Esophagus squamous epithelium (tissue), 5 donors: ENCODE measurements at places on chromosomes 7 and 10.

GRCh38 chr7:84490661-84491060 is 296.1 kb upstream of the SEMA3A start:
- DNase-seq, result no peak

DNA sequence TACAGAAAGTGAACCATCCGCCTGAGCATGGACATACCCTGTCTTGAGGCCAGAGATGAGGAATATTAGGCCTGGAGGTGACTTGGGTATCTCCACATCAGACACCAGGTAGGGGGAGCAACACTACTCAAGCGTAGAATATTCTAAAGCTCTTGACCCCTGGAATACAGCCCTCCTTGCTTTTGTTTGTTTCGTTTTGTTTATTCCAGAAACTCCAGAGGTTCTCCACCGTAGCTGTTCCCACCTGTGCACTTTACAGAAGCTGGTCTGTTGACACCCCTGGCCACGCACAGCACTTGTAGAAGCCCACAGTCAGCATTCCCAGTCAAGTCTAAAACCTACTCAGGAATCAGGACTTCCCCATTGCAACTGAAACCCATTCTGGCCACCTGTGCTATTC is 139.6 kb upstream of the NEBL start:
- DNase-seq, result no peak

DNA sequence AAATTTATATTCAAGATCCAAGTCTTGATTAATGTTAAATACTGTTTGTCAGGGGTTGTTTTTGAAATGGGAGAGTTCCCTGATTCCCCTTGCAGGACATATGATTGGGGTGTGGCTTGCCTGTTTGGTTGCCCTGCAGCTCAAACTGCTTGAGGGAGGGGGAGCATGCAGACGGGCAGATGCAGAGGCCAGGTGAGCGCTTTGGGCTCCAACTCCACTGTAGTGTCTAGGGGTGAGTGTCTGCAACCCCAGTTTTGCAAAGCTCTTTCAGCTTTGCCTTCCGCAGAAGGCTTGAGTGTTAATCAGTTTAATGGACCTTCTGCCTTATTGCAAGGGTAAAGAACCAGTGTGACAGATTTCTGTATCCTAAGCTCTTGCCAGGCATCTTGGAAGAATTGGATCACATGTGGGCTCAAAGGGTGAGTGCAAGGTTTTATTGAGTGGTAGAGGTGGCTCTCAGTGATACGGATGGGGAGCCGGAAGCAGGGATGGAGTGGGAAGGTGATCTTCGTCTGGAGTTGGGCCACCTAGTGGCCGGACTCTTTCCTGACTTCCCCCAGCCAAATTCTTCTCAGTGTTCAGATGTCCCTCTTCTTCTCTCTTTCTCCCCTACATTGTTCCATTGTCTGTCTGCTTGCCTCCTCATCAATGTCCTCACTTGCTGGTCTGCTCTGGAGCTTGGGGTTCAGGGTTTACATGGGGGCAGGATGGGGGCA is 479.7 kb downstream of the ATRNL1 start:
- DNase-seq, result no peak

DNA sequence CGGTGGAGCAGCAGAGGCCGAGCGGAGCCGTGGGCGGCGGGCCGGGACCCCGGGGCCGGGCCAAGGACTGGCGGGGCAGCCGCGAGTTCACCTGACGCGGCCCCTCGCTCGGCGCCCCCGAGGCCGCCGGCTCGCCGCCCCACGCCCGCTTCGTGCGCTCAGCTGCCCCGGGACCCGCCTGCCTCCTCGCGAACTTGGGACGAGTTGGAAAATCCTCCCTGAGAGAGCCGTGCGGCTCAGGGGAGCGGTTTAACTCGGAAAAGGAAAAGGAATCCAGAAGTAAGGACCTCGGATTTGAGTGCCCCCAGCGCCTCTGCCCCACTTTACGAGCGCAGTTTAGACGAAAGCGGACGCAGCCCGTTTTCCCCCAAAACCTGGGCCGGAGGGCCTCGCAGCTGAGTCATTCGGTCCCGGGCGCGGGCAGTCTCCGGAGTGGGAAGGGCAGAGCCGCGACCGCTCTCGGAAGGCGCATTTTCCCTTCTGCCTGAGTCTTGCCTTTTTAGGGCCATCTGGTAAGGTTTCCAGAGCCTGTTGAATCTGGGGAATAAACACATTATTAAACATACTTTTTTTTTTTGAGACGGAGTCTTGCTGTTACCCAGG is 744 bp downstream of the CREM start:
- DNase-seq, result no peak

DNA sequence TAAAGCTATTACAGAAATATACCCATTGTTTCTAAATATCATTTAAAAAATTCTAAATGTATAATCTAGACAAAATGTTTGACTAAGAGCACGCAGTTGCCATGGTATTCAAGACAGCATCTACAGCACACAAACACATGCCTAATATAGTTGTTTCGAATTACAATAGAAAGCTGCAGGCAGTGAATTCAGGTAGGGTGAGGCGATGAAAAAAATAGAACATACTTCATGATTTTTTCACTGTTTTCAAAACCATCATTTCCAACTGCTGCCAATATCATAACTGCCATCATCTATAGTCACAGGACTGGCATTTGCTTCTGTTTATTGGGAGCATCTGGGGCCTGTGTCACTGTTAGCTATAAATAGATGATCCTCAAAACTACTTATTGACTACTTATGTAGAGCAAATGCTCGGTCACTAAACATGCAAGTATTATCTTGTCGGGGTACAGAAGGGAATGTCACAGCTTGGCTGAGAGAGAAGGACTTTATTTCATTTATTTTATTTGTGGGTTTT is 34.4 kb upstream of the OTUD1 start:
- no peak for DNase-seq

GRCh38 chr7:128810473-128810872 is 18.7 kb downstream of the CCDC136 start:
- DNase-seq, result no peak

DNA sequence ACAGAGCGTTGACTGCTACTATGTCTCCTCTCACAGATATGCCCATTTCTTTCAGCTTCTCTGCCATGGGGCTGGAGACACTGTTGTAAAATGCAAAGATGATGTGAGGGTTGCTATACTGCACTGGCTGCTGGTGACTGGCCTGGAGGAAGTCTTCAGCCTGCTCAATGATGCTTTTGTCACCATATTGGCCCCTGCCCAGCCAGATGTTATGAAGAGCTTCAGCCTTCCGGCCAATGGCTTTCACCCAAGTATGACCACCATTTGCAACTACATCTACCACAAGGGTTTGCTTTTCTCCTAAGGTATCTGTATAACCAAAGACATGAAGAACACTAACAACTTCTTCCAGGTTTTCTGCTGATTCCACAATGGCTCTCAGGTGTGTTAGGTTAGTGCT is 1.6 kb downstream of the C7orf25 start:
- no peak for DNase-seq

DNA sequence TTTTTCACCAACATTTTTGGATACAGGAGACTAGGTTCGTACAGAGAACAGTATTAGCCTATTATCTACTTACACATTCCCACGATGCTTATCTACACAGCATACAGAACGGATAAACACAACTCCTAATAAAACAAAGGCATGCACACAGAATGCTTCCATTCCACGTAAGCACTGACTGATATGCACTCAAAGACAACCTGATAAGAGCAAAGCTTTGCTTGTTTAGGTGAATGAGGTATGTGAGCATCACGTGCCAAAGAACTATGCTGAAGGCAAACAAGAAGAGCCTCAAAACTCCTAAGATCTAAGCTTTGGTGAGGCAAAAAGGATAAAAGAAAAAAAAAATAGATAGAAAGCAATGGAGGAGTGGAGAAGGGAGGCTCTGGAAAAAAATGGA is 413.5 kb upstream of the LRRN3 start:
- no peak for DNase-seq

GRCh38 chr7:25431956-25432450 is 203.7 kb upstream of the NPVF start:
- no peak for DNase-seq

GRCh38 chr10:55233505-55233904 is 432.5 kb upstream of the PCDH15 start:
- DNase-seq, result no peak

GRCh38 chr7:39824456-39825200 is 125.4 kb upstream of the CDK13 start:
- no peak for DNase-seq

GRCh38 chr7:42046483-42046882 is 190.5 kb downstream of the GLI3 start:
- no peak for DNase-seq

DNA sequence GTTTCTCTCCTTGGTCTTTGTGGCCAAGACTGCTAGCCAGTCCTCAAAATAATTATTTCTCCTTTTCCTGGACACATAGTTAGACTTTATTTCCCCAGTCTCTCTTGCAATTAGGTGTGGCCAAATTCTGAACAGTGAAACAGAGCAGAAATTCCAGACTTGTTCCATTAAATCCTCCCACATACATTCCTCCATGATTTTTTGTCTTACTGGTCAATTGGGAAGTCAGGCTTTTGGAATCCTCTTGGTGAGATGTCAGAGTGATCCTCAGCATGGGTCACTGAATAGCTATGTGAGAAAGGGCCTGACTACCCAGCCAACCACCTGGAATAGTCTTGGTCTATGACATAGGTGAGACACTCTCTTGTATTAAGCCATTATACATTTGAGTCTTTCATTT is 164.2 kb downstream of the DGKI start:
- DNase-seq, result no peak

DNA sequence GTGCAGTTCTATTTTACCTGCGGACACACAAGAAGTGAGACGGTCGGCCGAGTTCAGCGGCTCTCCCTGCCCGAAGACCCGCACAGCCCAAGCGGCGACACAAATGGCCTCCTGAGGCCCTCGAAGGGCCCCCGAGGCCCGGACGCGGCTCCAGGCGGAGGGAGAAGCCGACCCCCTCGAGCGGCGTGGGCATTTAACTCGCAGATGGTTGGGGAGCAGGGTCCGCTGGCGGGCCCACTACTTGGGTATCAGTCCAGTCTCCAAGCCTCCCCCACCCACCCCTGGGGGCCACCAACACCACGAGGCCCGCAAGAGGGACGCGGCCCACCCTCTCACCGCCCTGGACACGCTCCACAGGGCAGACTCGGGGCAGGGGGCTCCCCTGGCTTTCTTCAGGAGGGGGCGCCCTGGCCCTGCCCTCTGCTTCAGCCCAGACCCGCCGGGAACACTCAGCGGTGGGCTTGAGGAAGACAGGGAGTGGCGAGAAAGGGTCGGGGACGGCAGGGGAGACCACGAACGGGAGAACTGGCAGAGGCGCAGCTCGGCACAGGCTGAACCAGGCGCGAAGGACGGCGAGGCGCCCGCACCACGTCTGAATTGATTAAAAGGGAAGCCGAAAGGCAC is 1.7 kb downstream of the IGF2BP3 start:
- DNase-seq, result no peak

- DNase-seq, result no peak
Observed at GRCh38 chr10:100510533-100511308, 8.9 kb downstream of the SEC31B start.
